ENCODE measurements at places on chromosomes 11 and 22.
A peak's percentile ranks its signal among the peaks of the same experiment; 100 is the strongest.

- no peak for DNase-seq
These were observed 203.7 kb downstream of the FAM181B start for GRCh38 chr11:82529936-82530335.

GRCh38 chr22:32808038-32808445 is 6.5 kb downstream of the TIMP3 start:
- DNase-seq, result no peak

DNA sequence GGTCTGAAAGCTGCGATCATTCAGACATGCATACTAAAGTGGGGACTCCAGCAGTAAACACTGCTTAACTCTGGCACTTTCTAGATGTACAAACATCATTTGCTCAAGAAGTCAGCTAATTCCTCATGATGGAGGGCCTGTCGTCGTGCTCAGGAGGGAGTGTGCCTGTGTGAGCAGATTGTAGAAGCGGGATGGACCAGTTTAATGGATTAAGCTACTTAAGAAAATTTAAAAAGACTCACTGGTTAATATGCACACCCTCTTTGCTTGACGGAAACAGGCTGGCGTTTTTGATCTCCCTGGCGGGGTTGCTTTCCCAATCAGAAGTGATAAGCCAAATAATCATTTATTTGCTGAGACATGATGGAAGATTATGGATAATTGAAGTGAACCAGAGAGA is 79.0 kb downstream of the LDLRAD3 start:
- no peak for DNase-seq

DNA sequence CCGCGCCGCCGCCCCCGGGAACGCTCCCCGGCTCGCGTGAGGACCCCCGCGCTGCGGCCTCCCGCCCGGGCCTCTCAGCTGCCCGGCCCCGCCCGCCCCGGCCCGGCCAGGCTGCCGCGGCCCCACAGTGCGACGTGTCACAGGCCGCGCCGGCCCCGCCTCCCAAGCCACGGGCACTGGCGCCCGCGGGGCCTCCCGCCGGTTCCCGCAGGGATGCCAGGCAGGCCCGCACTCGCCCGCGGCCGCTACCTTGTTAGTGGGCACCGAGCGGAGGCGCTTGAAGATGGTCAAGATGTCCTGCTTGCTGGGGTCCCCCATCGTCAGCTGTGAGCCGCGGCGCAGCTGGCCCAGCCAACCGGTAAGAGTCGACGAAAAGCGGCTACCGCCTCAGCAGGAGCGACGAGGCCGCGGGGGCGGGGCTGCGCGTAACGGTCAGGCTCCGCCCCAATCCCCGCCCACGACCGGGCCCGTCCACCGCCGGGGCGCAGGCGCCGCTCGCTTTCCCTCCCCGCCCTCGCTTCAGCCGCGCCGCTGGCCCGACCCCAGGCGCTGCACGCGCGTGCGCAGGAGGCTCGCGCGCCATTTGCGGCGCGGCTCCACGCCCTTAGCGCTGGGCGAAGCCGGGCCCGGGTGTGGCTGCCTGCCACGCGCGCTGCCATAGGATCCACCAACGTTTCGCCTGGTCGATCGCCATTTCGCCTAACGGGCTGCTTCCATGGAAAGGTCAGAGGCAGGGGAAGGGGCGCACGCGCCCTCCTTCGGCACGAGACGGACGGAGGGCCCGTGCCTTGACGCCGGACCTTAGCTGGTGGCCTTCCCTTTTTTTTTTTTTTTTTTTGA is at the start of gene ARFGAP3:
TSS of gene ARFGAP3 (minus strand) at position 409 of the 840 bp plus-strand sequence. CDS start at position 318, 91 bp downstream.
- peak; percentile 93 for DNase-seq

- no peak for DNase-seq
These were observed 58.4 kb upstream of the CLTCL1 start for GRCh38 chr22:19349778-19350475.

DNA sequence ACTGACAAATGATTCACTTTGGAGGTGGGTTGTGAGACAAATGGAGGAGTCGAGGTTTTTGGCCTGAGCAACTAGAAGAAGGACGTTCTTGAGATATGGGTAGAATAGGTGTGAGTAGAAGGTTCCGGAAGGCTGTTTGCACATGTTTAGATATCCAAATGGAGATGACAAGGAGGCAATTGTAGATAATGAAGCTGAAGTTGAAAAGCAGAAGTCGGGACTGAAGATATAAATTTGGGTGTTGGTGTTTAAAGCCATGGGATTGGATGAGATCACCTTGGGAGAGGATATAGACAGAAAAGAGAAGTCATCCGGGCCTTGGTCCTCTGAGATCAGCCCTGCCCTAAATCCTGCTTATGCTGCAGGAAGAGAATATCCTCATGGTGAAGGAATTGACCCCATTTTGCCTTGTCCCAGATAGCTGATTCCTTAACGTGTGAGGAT is 75.5 kb upstream of the CD44 start:
- DNase-seq, result no peak

DNA sequence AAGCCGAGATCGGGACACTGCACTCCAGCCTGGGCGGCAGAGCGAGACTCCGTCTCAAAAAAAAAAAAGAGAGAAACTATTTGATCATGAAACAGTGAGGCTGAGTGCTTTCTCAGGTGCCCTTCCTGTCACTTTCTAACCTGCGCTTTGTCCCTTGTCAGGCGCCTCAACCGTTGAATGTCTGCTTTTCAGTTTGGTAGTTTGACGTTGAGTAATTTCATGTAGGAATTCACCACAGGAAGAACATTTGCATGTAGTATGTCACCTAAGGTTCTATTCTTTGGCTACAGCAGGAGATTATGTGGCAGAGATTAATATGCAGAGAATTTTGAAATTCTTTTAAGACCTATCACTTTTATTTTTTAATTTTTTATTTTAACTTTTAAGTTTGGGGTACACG is 57.2 kb downstream of the PPFIA1 start:
- no peak for DNase-seq

GRCh38 chr22:21042978-21043859 is 2.5 kb upstream of the LRRC74B start:
- no peak for DNase-seq

DNA sequence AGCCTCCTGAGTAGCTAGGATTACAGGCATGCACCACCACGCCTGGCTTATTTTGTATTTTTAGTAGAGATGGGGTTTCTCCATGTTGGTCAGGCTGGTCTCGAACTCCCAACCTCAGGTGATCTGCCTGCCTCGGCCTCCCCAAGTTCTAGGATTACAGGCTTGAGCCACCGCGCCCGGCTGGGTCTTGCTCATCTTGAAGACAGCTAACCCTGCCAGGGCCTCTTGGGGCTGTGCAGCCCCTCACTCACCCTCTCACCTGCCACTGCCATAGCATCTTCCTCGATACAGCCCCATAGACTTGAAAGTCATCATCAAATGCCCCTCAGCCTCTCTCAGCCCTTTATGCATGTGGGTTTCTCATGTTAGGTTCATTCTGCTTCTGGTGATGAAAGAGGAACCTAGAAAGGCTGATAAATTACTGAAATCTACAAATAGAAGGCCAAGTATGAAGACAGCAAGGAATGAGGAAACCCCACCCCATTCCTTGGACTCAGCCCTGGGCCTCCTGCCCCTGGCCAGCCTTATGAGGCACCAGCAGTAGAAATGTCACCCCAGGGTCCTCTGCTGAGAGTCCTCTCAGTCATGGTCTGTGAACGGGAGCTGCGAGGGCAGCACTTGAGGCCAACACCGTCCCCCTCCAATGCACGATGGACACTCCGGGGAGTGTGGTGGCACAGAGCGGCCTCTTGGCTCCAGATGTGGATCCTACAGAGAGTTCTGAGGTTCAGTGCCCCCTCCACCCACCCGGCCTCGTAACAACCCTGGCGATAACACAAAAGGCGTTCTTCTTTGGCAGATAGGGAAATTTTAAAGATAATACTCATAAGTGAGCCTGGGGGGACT is 24.8 kb downstream of the SCGB1A1 start:
- no peak for DNase-seq

DNA sequence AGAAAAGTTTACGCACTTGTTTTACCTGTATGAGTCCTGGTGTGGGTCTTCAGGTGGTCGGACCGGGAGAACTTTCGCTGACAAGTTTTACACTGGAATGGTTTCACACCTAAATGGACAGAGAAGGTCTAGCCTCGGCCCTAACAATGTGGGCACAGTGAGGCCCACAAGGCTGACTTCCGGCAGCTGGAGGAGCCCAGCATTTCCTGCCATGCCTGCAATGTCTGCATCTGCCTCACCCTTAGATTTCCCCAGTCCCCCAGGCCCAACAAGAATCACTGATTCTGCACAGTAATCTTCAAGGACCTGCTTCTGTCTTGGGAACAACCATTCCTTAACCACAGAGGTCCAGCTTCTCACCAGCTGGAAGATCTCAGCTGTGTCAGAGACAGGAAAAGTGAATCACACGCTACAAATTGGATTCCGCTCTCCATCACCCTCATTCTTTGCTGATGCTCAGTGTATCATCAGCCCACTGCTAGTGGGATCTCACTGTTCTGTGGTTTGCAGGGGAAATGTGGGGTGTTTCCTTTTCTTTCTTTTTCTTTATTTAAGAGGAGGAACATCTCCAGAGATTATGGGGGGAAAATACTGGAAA is 43.3 kb downstream of the WT1 start:
- DNase-seq, result no peak

DNA sequence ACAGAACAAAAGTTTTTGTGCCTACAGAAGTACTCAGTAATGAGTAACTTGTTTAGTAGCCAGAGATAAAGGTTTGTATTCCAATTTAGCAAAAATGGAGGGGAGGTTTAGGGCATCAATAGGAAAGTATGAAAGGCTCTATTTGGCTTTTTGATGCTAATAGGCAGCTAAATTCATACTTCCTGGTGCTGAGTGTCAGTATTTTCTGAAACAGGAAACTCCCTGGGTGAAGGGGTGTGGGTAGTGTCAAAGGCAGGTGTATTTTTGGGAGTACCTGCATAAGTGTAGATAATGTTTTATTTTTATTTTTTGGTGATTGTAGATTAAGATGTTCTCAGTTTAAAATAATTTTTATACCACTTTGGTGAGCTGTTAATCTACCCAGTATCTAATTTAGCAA is 29.3 kb upstream of the MMP7 start:
- no peak for DNase-seq

- DNase-seq, result no peak
These were observed 19.6 kb downstream of the FGF3 start for GRCh38 chr11:69799582-69799981.

DNA sequence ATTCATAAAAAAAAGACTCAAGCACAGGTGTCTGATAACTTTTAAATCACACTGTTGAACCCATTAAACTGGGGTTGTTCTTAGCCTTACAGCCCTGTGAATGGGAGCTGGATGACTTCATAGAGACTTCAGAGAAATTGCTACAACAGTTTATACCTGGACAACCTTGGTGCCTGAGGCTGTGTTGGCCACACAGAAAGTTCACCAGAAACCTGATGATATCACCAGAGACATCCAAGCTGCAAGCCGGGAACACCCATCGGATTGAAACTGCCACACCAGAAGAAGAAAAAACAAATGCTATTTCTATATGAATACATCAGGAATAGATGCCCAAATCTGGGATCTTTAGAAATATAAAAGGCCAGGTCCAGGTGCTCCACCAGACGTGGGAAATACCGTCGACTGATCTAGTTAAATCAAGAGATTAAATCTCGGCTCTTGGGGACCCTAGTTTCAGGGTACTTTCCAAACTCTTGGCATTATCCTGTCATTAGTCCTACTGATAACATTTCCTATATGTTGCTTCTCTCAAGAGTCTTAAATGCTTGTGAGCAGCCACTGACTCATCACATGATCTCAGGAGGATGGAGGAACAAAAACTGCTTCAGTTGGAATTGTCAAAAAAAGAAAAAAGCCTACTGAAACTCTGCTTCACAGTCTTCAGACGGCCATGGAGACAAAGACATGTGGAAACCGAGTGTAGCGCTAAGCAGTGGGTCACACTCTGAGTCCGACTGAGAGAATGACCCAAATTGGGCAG is 28.6 kb upstream of the APOL5 start:
- no peak for DNase-seq

DNA sequence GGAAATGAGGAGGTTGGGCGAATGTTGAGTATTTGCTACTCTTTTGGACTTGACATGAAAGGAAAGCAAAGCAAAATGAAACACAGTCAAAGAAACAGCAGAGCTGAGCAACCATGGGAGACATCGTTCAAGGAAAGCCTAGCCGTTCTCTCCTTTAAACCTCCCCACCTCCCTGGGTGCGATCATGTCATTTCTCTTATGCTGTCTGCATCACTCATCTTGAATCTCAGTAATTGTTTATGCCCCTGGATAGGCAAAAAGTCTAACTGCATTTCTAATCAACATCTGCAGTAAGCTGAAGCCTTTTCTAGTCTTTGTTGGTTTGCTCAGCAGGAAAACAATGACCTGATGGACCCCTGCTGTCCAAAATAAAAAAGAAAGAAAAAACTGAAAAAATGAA is 107.0 kb downstream of the MSANTD4 start:
- peak; percentile 20 for DNase-seq

DNA sequence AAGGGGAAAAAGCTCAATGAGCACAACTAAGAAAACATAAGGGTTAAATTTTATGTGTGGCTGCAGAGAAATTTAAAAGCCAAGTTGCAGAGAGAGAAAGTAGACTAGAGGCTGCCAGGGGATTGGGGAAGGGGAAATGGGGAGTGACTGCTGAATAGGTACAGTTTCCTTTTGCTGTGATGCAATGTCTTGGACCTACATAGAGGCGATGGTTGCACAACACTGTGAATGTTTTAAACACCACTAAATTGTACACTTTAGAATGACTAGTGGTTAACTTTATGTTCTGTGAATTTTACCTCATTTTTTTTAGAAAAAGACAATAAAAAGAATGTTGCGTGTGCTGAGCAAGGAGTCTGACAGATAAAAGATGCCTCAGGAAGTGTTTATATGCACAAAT is 36.5 kb downstream of the TENM4 start:
- no peak for DNase-seq

DNA sequence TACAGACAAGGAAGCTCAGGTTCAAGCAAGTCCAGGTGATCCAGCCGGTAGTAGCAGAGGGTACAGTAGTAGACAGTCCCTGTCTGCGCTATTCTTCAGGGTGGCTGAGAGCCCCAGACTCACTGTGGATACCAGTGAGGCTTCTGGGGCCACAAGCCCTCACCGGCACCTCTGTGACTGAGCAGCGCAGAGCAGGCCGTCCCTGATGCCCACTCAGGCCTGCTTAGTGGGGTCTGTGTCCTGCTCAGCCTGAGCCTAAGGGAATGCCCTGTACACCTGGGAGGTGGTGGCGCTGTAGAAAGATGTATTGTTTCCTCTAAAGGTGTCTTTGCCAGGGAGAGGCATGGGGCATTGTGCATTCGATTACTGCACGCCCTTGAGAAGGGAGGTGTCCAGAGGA is 143.8 kb downstream of the CACNA1I start:
- DNase-seq, result no peak

- DNase-seq, result no peak
These were observed at the start of gene ELMOD1 for GRCh38 chr11:107590460-107591377. ELMOD1 (plus strand) TSS chr11:107591147; CDS start chr11:107618190, 27,043 bp downstream.

GRCh38 chr11:7381937-7382336 is 103.4 kb upstream of the OLFML1 start:
- no peak for DNase-seq

GRCh38 chr22:29072193-29072978 is 449 bp upstream of the KREMEN1 start:
- peak; percentile 83 for DNase-seq

- no peak for DNase-seq
These were observed 63.8 kb downstream of the MYEOV start for GRCh38 chr11:69357458-69358397.

GRCh38 chr22:47291565-47292495 is 529.4 kb downstream of the TBC1D22A start:
- no peak for DNase-seq

Data from putamen (tissue), 1 donor.